Endothelial cell (in vitro differentiated cells): ENCODE measurements at places on chromosomes 11 and 22. TPM values are rescaled to one million over a fixed set of nuclear protein-coding genes. Genes with fewer than 3 reads are reported as not detected.

DNA sequence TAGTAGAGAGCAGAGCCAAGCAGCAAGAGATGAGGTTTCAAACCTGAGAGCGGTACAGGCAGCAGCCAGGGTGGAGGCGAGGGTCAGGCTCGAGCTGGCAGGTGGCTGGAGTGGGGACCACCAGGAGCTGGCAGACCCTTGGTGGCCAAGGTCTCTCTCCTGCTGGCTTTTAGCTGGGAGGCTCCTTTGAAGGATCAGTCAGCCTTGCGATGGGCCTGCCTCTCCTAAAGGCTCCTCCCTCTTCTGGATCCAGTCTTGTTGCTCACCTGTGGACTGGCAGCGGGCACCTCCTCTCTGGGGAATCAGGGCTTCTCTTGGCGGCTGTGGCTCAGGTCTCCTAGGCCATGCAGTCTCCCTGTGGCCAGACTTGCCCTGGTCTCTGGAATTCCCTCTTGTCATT is 24.8 kb downstream of the TPST2 start:
- DNase-seq: no peak
- peaks cover 29% of the 10 kb centered on the region for H3K4me1 ChIP-seq
- no peak overlapping the region for H3K27ac ChIP-seq
- peaks cover 5% of the 10 kb centered on the region for H3K36me3 ChIP-seq
- peaks cover 6% of the 10 kb centered on the region for H3K27me3 ChIP-seq
- no peak overlapping the region for H3K4me3 ChIP-seq

DNA sequence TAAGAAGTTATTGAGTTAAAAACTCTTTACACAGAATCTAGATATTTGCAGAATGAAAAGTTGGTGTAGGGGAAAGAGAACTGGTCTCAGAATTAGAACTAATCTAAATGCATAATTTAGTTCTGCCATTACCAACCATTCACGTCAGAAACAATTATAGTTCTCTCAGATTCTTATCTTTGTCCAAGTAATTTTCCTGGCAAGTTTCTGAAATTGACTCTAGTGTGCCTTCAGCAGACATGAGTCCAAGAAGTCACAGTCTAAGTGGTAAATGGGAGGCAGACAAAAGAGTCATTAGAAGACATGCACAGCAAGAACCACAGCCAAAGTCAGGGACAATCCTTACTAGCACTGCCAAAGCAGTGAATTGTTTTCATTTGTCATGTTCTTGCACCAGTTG is 1870.1 kb downstream of the LRRC4C start:
- no peaks in the 10 kb centered on the region for H3K4me1 ChIP-seq
- H3K36me3 ChIP-seq: no peaks in the 10 kb centered on the region
- H3K27me3 ChIP-seq: no peaks in the 10 kb centered on the region
- H3K4me3 ChIP-seq: no peak overlapping the region
- H3K27ac ChIP-seq: no peak overlapping the region

Gene TSGA10IP
- total RNA-seq: not detected

Gene NLRP6
- total RNA-seq: not detected

Gene UCP2
- total RNA-seq: 12.8 TPM

- no peak overlapping the region for H3K4me3 ChIP-seq
- H3K27me3 ChIP-seq: no peaks in the 10 kb centered on the region
- no peaks in the 10 kb centered on the region for H3K4me1 ChIP-seq
- DNase-seq: no peak
- no peak overlapping the region for H3K27ac ChIP-seq
- H3K36me3 ChIP-seq: no peaks in the 10 kb centered on the region
Observed at GRCh38 chr11:22415476-22415875, 77.3 kb downstream of the SLC17A6 start.

Gene SCARF2
- total RNA-seq: 8.1 TPM

GRCh38 chr22:44191036-44191454 is 10.3 kb downstream of the PARVG start:
- no peak overlapping the region for H3K4me3 ChIP-seq
- no peak for DNase-seq
- no peaks in the 10 kb centered on the region for H3K4me1 ChIP-seq
- no peaks in the 10 kb centered on the region for H3K27me3 ChIP-seq

Gene CSTPP1
- total RNA-seq: 30.0 TPM

DNA sequence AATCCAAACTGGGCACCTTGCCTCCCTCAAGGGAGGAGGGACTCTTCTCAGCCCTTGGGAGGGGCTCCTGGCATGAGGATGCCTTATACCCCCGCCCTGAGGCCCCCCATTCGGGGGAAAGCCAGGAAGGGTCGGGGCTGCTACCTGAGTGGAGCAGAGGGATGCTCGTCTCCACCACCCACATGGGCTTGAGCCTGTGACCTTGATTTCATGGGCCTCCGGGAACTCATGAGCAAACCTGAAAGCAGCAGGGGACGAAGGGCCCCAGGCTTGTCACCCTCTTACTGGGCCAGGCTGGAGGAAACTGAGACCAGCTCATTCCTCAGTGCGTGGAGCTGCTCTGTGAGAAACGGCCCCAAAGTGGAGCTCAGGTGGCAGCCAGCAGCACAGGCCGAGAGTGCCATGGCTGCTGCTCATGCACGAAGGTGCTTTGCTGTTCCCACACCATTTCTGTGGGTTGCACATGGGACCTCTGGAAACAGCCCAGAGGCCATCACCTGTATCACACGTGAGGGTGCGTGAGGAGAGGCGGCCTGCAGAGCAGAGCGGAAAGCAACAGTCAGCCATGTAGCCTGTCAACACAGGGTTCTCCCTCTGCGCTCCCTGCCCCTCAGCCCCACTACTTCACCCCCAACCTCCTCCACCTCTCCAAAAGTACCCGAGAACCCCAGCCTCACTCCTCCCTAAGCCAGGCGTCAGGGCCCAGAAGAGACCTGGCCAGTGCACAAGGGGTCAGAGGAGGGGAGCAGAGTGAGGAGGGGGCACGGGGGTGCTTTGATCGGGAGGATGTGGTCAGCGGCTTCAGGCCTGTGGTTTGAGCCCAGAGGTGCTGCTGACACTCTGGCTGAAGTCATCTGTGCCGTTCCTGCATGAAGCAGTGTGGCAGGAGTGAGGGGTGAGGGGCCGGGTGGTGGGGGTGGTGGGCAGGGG is 14.1 kb upstream of the IL2RB start:
- no peak overlapping the region for H3K4me3 ChIP-seq
- no peaks in the 10 kb centered on the region for H3K4me1 ChIP-seq
- no peak overlapping the region for H3K27ac ChIP-seq
- peaks cover 4% of the 10 kb centered on the region for H3K27me3 ChIP-seq
- no peak for DNase-seq

- H3K4me1 ChIP-seq: no peaks in the 10 kb centered on the region
- H3K36me3 ChIP-seq: peaks cover 3% of the 10 kb centered on the region
- H3K4me3 ChIP-seq: no peak overlapping the region
- no peak overlapping the region for H3K27ac ChIP-seq
- no peaks in the 10 kb centered on the region for H3K27me3 ChIP-seq
Observed at GRCh38 chr22:33271390-33272161, 213.4 kb upstream of the SYN3 start.

DNA sequence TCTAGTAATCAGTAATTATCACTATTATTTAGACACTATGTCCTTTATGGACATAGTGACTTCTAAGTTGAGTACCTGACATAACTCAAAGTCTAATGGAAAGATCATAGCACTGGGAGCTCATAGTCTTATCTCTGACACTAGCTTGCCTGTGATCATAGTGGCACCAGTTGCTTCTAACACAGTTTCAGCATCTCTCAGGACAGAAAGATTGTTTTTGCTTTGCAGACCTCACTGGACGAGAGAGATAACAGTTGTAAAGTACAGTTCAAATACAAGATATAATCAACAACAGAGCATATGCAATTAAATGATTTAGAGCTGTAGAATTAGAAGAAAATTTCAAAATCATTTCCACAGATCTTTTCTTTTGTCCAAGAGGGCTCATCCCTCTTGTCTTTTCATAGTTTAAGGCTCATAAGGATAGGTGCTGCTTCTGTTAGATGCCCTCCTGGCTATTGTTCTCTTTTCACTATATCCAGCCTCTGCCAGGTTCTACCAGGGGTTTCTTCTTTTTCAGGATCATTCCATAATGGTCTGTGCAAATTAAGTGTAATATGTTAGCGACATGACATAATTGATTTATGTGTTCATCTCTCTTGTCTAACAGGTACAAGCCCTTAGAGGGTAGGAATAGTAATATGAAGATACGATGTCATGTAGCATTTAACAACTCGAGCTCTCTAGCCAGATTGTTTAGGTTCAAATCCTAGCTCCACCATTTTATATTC is 1175.4 kb upstream of the TENM4 start:
- no peaks in the 10 kb centered on the region for H3K27me3 ChIP-seq
- H3K4me3 ChIP-seq: no peak overlapping the region
- H3K27ac ChIP-seq: no peak overlapping the region
- H3K36me3 ChIP-seq: no peaks in the 10 kb centered on the region
- no peaks in the 10 kb centered on the region for H3K4me1 ChIP-seq

Gene FTH1
- 837 TPM for total RNA-seq

GRCh38 chr11:123034597-123034996 is 27.3 kb downstream of the HSPA8 start:
- H3K27me3 ChIP-seq: peaks cover 2% of the 10 kb centered on the region
- no peak overlapping the region for H3K27ac ChIP-seq
- no peak overlapping the region for H3K4me3 ChIP-seq
- H3K4me1 ChIP-seq: no peaks in the 10 kb centered on the region

- H3K4me1 ChIP-seq: peaks cover 4% of the 10 kb centered on the region
- H3K36me3 ChIP-seq: peaks cover 27% of the 10 kb centered on the region
- no peak overlapping the region for H3K4me3 ChIP-seq
- H3K27me3 ChIP-seq: peaks cover 2% of the 10 kb centered on the region
- H3K27ac ChIP-seq: no peak overlapping the region
- no peak for DNase-seq
Observed at GRCh38 chr11:124639186-124639585, 16.5 kb downstream of the TBRG1 start.
